ENCODE measurements at places on chromosomes 2 and 18. TPM values are rescaled to one million over a fixed set of nuclear protein-coding genes. Genes with fewer than 3 reads are reported as not detected.

DNA sequence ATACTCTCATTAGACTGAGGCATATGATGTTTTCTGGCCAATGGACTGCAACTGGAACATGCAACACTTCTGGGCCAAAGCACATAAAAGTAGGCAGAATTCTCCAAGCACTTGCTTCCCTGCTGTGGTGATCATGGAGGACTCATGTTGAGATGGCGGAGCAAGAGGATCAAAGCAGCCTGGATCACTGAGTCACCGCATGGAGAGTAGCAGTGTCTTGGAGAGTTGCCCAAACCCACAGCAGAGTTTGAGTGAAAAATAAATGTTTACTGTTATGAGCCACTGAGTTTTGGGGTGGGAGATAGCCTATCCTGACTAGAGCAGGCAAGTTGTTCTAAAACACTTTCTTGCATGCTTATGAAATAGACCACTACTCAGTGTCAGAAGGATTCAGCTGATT lies 359.5 kb downstream of the ZNF521 start:
- peak; percentile 59 for DNase-seq

ALLC gene
- not detected for total RNA-seq

DAPL1 gene
- total RNA-seq: not detected

- no peak for DNase-seq
Observed at GRCh38 chr2:129611471-129611870, 368.0 kb upstream of the RAB6C start.

TSPYL6 gene
- not detected for total RNA-seq

DNA sequence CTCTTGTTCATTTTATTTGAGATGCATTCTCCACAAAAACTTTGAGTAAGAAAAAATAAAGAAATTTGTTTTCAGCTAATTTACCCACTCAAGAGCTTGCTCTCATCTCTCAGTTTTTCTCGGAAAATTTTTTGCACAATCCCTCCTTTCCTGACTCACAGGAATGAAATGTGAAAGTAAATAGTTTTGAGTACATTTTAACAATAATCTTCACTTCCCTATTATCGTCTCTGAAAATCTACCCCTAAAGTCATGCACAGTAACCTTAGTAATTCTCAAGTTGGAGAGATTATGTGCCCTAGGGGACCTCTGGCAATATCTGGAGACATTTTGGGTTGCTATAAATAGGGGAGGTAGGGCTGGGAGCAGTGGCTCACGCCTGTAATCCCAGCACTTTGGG lies 2.6 kb downstream of the CYB5A start:
- peak; percentile 53 for DNase-seq

DNA sequence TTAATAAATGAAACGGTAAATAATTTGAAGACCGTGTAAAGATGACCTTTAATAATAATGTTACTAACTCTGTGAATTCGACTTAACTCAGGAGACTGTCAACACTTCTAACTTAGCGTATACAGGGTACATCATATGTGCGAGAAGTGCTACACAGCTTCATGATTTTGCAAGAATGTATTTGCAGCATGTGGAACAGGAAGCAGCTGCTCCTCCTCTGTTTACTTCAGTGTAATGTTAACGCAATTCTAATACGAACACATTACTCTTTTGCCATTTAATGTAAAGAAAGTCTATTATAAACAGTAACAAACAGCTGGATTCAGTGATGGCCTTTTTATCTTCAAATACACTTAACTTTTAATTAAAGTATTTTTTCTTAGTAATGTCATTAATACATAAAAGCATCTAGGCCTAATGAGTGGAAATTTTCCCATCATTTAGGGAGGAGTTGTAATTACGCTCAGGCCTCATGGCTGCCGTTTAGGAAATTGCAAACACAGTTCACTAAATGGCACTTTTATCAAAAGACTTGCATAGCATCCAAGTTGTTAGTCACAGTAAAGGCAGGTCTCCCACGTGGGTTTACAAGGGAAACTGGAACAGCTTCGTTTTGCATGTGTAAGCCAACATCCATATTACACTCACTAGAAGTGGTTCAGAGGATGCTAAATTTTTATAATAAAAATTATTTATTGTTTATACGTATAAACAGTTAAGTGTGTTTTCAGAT lies 635.7 kb downstream of the FBXO15 start:
- no peak for DNase-seq

DNA sequence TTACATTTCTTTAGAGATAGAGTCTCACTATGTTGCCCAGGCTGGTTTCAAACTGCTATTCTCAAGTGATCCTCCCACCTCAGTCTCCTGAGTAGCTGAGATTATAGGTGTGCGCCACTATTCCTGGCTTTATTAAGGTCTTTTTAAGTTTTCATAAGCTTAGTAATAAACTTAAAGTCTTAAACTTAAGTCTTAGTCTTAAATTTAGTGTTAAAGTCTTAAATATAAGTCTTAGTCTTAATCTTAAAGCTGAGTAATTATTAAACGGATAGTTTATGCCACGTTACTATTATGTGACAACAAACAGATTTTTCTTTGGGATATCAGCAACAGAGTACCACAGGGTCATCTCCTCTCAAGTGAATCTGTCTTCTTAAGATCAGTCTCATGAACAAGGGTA lies 12.6 kb downstream of the FARP2 start:
- no peak for DNase-seq

- DNase-seq: no peak
Observed at GRCh38 chr2:145015561-145015960, 495.6 kb upstream of the ZEB2 start.

DNA sequence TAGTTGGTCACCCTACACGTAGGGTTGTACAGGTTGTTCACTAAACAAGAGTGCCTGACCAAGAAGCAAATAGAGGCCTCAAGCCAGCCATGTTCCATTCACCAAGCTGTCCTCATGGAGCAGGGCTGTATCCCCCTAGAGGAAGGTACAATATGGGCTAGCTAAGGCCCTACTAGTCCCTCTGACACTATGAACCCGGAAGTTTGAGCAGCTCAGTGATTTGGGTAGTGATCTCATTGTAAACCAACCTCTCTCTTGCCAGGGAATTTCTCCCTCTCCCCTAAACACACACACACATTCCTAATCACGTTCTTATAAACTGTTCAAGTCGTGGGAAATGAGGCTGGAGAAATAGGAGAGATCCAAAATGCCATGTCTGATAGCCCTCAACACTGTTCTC lies 6.7 kb upstream of the CYS1 start:
- no peak for DNase-seq

DNA sequence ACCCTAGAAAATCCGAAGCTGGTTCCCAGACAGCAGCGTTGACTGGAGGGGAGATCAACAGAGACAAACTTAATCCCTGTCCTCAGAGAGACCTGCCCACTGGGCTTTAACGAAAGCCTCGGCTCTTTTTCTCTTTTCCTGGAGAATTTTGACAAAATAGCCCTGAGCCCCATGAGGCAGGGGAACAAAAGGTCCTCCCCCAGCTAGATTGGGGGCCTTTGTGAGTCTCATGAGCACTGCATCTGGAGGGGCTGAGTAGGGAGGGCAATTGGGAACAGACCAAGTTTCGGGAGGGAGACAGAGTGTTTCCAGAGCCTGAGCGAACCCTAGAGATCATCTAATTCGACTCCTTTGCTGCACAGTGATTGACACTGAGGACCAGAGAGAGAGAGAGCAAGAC lies 123.9 kb upstream of the HAAO start:
- DNase-seq: no peak

Data from LHCN-M2 (cell line).